Hematopoietic multipotent progenitor cell treated with erythropoietin and hydrocortisone succinate and interleukin-3 and kit ligand, for 17 days (in vitro differentiated cells): ENCODE measurements at places on chromosomes 1 and 21.

DNA sequence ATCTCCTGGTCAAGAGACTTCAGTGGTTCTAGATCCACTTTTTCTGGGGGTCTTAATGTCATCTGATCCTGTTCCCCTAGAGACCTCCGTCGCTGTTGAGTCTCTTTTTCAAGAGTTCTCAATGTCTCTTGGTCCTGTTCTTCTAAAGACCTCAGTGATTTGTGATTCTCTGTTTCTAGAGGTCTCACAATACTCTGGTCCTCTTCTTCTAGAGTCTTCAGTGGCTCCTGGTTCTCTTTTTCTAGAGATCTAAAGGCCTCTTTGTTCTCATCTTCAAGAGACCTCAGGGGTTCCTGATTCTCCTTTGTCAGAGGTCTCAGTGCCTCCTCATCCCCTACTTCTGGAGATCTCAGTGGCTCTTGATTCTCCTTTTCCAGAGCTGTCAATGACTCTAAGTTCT, 5.4 kb downstream of the NES start:
- no peak for DNase-seq

- DNase-seq = no peak
These were observed 19.4 kb downstream of the PPP1R8 start for GRCh38 chr1:27849951-27850350.

- no peak for DNase-seq
These were observed 32.2 kb upstream of the CYP4X1 start for GRCh38 chr1:46991083-46991923.

GRCh38 chr1:81296601-81297000, 504.1 kb upstream of the ADGRL2 start:
- DNase-seq = no peak

- no peak for DNase-seq
These were observed 30.5 kb downstream of the CAMTA1 start for GRCh38 chr1:6815726-6816125.
